SJSA1 (cell line): ENCODE measurements at places on chromosomes 5 and 9.

DNA sequence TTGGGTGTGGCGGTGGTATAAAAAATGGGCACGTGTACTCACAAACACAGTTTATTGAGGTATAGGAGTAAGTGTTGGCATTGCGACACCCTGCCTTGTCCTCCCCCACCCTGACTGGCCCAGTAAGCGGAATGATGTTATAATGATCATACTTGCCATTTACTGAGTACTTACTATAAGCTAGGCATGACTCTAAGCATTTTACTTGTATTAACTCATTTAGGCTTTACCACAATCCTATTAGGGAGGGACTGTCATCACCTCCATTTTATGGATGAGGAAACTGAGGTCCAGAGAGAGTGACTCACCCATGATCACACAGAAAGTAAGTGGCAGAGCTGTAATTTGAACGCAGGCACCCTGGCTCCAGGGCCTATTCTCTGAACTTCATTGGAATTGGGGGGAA, 2.3 kb downstream of the SMIM3 start:
- DNase-seq = no peak

DNA sequence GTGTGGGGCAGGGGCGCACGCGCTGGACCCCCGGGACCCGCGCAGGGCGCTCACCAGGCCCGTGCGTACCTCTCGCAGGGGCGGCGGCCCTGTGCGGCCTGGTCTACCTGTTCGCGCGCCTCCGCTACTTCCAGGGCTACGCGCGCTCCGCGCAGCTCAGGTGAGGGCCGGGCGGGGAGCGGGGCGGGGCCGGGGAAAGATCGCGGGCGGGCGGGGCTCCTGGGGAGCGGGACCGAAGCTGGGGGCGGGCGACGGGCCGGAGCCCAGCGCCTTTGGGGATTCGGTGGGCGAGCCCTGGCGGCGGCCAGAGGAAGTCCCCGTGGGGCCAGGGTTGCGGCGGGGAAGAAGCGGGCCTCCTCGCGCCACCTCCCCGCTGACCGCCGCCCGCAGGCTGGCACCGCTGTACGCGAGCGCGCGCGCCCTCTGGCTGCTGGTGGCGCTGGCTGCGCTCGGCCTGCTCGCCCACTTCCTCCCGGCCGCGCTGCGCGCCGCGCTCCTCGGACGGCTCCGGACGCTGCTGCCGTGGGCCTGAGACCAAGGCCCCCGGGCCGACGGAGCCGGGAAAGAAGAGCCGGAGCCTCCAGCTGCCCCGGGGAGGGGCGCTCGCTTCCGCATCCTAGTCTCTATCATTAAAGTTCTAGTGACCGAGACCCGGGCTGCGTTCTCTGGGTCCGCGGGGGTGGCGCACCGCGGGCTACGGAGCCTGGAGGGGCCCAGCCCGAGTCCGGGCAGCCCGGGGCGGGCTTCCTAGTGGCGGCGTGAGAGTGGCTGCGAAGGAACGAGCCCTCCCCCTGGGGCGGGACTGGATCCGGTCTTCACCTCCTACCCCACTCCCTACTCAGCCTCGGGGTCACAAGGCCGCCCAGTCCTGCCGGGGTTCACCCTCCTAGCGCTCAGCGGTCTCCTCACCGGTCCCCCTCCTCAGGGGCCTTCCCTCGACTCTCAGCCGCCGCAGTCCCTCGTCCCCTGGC, 2.4 kb downstream of the LTC4S start:
- DNase-seq = peak; percentile 90

GRCh38 chr9:97480174-97480573, 21.3 kb upstream of the TMOD1 start:
- no peak for DNase-seq

DNA sequence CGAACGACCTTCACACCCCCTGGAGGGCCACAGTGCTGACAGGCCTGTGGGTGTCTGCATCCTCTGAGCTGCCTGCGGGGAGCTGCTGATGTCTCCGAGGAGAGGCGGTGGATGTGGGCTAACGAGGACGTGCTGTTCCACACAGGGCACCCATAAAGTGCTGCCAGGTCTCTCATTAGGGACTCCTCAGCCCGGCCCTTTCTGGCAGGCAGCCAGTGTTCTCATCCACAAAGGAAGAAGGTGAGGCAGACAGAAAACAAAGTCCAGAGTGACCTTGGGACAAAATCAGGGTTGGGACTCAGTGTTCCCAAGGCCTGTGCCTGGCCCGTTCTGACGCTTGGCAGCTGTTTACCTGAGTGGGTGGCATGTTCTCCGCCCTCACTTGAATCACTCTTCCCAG, 29.3 kb downstream of the CARTPT start:
- no peak for DNase-seq

DNA sequence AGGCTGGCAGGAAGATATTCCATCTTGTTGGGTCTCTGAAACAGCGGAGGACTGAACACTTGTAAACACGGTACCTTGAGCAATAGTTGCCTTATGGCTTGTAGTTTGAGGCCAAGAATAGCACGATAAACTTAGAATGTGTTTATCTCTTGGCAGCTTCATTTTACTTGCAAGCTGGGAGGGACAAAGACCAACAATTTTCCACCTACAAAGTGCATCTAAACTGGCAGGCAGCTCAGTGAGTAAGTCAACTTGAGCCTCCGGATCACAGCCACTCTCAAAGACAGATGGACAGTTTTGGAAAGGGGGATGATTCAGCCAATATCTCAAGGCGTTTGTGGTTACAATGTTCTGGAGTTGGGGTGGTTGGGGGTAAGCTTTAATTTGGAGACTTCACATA, 652.6 kb downstream of the CETN3 start:
- no peak for DNase-seq

DNA sequence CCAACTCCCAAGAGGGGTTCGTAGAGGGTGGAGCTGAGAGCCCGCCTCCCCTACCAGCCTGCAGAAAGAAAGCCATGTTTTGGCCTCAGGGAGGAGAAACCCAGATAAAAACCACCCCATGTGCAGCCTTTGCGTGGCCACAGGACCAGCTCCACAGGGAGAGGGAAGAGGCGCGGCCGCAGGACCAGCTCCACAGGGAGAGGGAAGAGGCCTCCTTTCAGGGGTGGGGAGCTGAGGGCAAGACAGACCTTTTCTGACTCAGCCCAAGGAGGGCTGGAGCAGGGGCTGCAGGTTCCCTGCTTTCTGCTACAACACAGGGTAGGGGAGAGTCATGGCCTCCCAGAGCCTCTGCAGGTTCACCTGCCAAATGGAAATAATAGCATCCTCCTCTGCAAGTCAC, 37.6 kb upstream of the KCNMB1 start:
- no peak for DNase-seq

GRCh38 chr9:114302727-114303126, 20.2 kb upstream of the ORM1 start:
- peak; percentile 20 for DNase-seq

GRCh38 chr5:149935431-149935901, 9.1 kb downstream of the PDE6A start:
- DNase-seq = no peak

DNA sequence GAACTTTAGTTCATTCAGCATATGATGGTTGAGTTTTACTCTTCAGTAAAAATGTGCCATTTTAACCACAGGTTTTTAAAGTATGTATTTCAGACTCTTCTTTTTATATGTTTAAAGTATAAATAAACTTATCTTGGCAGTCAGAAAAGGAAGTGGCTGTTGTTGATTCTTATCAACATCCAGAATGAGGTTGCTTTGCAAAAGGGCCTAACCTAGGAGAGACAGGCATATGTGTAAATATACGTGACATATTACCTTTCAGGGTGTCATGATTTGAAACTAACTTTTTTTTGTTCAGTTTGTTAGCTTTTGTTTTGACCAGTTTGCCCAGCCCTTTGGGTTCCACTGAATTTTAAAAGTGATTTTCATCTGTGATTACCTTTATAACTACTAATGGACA, 7.4 kb downstream of the SMARCA2 start:
- no peak for DNase-seq

DNA sequence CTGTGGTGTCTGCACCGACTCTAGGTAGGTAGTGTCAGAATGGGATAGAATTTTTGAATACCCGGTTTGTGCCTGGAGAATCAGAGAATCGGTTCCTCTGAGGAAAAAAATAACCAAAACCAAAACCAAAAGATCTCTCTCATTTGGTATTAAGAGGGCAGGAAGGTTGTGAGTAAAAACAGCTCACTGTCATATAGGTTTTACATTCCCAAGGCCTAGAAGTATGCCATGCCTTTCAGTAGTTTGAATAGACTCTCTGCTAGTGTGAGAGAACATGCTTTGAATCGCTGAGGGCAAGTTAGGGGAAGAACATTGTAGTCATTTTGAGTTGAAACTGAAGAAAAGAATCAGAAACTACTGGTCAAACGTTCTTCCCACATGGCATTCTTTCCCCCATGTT, 411.4 kb upstream of the CD180 start:
- DNase-seq = no peak

DNA sequence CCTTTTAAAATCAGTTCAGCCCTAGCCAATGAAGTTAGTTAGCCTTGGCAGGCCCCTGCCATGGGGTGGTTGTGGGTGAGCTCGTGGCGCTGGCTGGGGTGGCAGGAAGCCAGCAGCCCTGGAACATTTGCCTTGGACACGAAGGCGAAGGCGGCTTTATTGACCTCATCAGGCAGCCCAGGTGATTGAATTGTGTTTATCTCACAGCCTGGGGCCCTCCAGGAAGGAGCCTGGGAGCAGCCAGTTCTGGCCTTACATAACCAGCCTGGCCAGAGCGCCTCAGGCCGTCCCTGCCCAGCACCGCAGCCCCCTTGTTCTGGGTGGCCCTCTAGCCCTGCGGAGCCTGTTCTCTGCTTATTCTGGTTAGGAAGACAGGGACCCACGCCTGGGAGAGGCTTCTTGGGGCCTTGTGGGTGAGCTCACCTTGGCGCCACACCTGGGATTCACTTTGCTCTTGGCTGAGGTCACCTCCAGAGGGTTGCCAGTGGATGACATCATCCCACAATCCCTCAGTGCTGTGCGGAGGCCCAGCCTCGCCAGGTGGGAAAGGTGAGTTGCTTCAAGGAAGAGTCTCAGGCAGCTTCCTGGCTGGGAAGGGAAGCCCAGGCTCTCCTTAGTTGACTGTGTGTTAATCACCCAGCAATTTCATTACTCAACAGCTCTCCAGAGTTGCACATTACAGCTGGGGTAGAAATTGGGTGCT, 54.4 kb upstream of the RPL26L1 start:
- DNase-seq = peak; percentile 77
